ENCODE measurements at places on chromosomes 3 and 15.
A peak's percentile ranks its signal among the peaks of the same experiment; 100 is the strongest.

DNA sequence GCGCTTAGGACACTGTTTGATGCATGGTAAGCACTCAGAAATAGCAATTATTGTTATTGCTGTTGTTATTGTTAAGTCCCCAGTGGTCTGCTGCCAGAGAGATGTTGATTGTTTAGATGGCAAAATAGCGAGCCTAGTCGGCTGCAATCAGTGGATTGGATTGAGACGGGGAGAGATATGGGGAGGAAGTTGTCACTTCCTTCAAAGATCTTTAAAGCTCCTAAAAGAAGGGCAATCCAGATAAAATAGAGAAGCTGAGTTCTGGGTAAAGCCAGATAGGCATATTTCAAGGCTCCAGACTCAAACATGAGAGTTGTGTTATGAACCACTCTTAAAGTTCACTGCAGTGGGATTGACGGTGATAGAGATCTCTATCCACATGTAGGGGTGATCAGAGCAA, 64.5 kb downstream of the RYR3 start:
- no peak for DNase-seq

GRCh38 chr3:57696801-57697321, 4.0 kb upstream of the DENND6A start:
- no peak for DNase-seq

GRCh38 chr15:38577424-38577987, 12.9 kb upstream of the RASGRP1 start:
- DNase-seq: no peak

DNA sequence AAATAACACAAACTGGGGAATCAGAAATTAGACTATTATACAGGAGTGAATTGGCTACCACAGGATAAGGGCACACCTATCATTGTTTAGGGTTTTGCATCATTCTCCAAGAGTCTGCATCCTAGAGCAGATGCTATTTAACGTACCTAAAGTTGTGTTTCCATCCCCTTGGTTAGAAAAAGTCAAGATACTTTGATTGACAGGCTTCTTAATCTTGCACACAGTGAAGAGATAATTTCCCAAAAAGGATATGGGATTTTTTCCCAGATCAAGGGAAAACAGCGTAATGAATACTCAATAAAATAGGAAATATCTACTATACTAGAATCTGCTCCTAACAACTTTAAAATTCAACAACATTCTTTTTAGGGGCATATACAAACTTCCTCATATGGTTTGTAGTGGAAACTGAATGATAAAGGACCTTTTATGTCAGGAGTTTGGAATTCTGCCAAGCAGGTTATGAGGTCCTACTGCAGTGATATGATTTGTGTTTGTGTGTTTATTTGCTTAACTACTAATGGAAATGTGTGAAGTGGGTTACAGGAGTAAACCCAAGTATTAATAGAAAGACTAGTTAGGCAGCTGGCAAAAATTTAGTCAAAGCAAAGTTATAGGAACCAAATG, 124.1 kb upstream of the MME start:
- no peak for DNase-seq

DNA sequence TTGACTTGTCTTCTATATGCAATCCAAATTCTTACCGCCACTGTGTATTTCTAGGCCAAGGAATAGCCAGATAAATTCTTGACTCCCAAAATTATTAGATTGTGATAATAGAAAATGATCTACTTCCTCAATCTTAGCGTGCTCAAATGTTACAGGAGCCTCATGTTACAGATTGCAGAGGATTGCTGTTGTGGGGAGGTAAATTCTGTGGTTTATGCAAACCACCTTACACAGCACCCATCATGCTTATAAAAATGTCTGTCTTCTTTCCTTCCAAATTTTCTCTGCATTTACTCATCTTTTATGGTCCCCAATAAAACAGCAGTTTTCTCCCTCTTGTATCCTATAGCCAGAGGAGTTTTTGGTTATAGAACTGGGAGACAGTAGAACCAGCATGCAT, 420.2 kb upstream of the ROBO1 start:
- no peak for DNase-seq

- peak; percentile 83 for DNase-seq
These were observed 32.4 kb upstream of the SACM1L start for GRCh38 chr3:45656575-45657363.

GRCh38 chr3:128235207-128235926, 82.1 kb downstream of the EEFSEC start:
- no peak for DNase-seq

DNA sequence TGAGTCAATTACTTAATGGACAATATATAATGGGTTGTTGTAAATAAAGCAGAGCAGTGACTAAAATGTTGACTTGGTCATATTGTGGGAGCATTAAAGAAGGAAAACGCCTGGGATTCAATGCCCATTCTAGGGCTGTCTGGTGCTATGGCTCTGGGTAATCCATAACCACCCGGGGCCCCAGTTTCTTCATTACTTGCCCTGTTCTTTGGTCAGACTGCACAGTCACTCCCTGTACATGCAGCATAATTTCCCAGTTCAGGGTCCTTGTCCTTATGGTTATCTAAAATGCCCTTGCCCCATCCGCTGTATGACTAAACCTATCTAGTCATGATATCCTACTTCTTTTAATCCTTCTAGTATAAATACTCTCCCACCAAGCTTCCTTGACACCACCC, 27.5 kb upstream of the DENND4A start:
- no peak for DNase-seq

DNA sequence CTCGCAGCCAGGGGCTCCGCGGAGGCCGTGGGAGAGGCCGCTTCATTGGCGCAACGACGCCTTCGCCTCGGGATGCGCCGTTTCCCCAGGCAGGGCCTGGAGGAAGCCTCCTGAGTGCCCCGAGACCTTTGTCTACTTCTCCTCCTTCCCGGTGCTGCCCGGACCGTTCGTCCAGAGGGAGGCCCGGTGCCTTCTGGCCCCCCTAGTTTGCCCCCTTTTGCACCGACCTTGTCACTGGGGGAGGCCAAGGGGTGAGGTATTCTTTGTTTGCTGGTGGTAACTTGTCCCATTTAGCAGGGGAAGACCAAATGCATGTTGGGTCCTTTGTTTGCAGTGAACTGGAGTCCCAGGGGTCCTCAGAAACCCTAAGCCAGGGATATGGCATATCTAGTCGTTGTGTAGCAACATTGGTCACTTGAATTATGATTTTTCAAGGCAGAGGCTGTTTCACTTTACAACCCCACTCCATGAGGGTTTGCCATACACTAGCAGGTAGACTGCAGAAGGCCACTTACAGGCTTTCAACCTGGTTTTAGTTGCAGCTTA, 615 bp downstream of the DHX30 start:
- DNase-seq: no peak

DNA sequence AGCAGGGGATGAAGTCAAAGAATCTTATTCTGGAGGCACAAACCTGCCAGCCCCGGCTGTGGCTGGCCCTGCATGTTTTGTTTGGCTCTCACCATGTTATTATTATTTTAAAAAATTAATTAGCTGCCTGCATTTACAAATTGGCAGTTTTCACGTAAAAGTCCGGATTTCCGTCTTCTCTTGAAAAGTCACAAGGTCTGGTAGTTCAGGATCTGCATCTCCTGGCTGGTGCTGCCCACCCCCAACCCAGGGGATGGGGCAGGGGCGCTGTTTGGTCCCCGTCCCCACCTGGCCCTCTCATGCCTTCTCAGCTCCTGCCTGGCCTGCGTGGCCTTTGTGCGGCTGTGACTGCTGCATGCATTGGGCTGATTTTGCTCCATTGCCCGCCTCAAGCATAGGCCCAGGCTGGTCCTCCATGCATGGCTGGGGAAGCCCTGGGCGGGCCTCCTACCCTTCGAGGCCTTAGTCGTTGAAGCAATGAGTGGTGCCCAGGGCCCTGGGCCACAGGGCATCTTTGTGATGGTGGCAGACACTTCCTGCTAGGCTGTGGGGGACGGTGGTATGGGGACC, 2.0 kb downstream of the FBLN2 start:
- DNase-seq: no peak

DNA sequence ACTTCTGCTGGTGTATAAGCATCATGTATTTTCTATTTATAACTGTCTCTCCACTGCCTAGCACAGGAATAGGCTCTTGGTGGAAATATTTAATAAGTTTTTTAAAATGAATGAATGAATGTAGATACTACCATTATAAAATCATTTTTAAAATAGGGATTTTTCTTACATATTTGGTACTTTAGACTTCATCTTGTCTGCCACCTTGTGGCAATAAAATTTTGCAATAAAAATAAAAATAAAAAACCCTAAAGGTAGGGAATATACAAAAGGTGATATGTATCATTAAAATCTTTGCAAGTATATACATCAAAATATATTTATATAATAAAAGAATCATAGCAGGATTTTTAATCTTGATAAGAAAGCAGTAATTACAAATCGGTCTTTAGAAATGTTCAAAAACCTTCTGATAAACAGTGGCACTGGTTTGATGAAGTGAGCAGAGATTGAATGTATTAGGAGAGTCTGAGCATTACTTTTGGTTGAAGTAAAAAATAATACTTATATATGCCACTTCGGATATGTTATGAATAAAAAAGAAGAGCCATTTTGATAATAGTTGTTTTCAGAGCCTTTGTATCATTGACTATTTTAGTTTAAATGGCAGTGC, 95.2 kb downstream of the SPATA16 start:
- no peak for DNase-seq

Measured in activated T-cell treated with anti-CD3 and anti-CD28 coated beads, Interleukin-2, amount 50 U/mL, for 4 hours (primary cell).